ENCODE measurements at places on chromosomes 16 and 17. TPM values are rescaled to one million over a fixed set of nuclear protein-coding genes. Genes with fewer than 3 reads are reported as not detected.

GRCh38 chr16:177981-178667 is 1.6 kb downstream of the HBA1 start:
- H3K27me3 ChIP-seq = peaks cover 47% of the 10 kb centered on the region
- H3K36me3 ChIP-seq = no peaks in the 10 kb centered on the region
- no peak for DNase-seq
- H3K4me1 ChIP-seq = peaks cover 18% of the 10 kb centered on the region
- H3K4me3 ChIP-seq = no peak overlapping the region
- no peak overlapping the region for H3K27ac ChIP-seq

GRCh38 chr17:71063127-71063526 is 893.8 kb downstream of the KCNJ2 start:
- no peaks in the 10 kb centered on the region for H3K36me3 ChIP-seq
- no peaks in the 10 kb centered on the region for H3K4me1 ChIP-seq
- H3K27me3 ChIP-seq = no peaks in the 10 kb centered on the region
- no peak overlapping the region for H3K27ac ChIP-seq
- DNase-seq = no peak
- no peak overlapping the region for H3K4me3 ChIP-seq

- H3K36me3 ChIP-seq = peaks cover 11% of the 10 kb centered on the region
- DNase-seq = no peak
- no peak overlapping the region for H3K27ac ChIP-seq
- no peaks in the 10 kb centered on the region for H3K27me3 ChIP-seq
These were observed 36.7 kb downstream of the SPAG9 start for GRCh38 chr17:51083981-51084380.

DNA sequence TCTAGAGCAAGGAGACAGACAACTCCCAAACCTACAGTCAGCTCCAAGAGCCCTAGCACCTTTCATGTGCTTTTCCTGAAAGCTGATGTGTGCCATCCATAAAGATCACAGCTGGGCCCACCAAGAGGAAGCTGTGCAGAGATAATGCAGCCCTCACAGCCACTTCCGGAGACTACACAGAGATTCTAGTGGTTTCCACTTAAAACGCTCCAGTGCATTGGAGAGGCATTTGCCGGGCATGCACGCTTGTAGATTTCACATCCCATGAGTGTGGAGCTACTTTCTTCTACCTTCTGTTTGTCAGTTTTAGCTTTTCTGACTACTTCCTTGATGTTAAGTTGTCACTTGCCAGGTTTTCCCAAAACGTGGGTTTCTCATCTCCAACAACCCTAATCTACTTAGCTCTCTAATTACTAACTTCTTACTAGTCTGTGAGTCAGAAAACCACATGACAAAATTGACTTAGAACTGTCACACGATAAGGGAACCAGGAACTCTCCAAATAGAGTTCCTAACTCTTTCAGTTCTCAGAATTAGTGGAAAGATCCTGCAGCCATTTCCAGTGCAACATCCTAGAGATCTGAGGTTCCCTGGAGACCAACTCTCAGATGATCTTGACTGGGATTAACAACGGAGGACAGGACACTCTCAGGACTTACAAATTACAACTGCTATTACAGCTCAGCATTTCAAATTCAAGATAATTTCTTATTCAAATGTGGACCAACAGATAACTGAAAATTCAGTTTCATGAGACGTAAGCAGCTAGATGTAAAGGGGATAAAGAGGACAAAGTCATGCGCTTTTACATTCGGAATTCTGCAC is 28.6 kb downstream of the PMP22 start:
- peaks cover 12% of the 10 kb centered on the region for H3K27me3 ChIP-seq
- no peak overlapping the region for H3K4me3 ChIP-seq
- no peak for DNase-seq
- peaks cover 9% of the 10 kb centered on the region for H3K4me1 ChIP-seq

GRCh38 chr16:68718590-68718989 is 18.5 kb upstream of the CDH1 start:
- no peak overlapping the region for H3K4me3 ChIP-seq
- H3K4me1 ChIP-seq = peaks cover 4% of the 10 kb centered on the region
- DNase-seq = no peak
- no peak overlapping the region for H3K27ac ChIP-seq
- no peaks in the 10 kb centered on the region for H3K27me3 ChIP-seq
- no peaks in the 10 kb centered on the region for H3K36me3 ChIP-seq

- no peak for DNase-seq
- no peaks in the 10 kb centered on the region for H3K27me3 ChIP-seq
- H3K27ac ChIP-seq = no peak overlapping the region
- H3K36me3 ChIP-seq = no peaks in the 10 kb centered on the region
These were observed 510.9 kb downstream of the KCNJ18 start for GRCh38 chr17:22203208-22203715.

- H3K27ac ChIP-seq = no peak overlapping the region
- no peaks in the 10 kb centered on the region for H3K36me3 ChIP-seq
- H3K27me3 ChIP-seq = no peaks in the 10 kb centered on the region
- no peak for DNase-seq
These were observed 863.5 kb downstream of the KCNJ2 start for GRCh38 chr17:71032746-71033273.

GRCh38 chr16:53545433-53545832 is 42.4 kb upstream of the AKTIP start:
- peak; percentile 35 for DNase-seq
- H3K4me3 ChIP-seq = no peak overlapping the region
- peaks cover 29% of the 10 kb centered on the region for H3K4me1 ChIP-seq

GRCh38 chr17:39134878-39135277 is 16.6 kb downstream of the PLXDC1 start:
- no peaks in the 10 kb centered on the region for H3K36me3 ChIP-seq
- no peaks in the 10 kb centered on the region for H3K4me1 ChIP-seq
- H3K4me3 ChIP-seq = no peak overlapping the region
- H3K27ac ChIP-seq = no peak overlapping the region

The NPW gene
- total RNA-seq = 0.65 TPM

DNA sequence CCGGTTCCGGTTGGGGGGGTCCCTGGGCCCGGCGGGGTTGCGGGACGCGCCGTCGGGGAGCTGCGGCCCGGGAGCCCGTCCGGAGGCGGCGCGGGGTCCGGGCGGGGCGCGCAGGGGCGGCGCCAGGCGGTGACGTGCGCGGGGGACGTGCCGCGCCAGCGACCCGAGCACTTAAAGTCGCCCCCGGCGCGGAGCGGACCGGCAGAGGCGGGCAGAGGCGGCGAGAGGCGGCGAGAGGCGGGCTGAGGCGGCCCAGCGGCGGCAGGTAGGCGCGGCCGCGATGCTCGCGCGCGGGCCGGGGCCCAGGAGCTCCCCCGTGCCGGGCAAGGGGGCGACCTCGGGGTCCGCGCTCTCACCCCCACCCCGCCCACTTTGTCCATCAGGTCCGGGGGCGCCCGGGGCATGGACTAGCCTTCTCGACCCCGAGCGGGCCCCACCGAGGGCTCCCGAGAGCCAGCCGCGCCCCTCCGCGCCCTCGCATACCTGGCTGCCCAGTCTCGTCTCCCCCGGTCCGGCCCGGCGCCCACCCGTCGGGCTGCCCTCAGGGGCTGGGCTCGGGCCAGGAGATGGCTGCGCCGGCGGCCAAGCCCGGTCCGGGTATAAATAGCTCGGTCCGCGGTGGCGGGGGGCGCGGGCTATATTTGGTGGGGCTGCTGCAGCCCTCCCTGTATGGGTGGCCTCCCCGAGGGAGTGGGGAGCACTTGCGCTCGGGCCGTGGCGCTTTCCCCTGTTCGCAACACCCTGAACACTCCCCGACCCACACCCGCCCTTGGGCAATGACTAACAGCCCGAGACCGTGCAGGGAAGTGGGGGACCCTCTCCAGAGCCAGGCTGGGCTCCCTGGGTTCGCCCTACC is at the start of gene SLC16A3:
Gene SLC16A3, plus strand, starts transcription at position 201 of the 856 bp plus-strand sequence. CDS start 6,967 bp downstream, outside the sequence.
- H3K27me3 ChIP-seq = no peaks in the 10 kb centered on the region
- peak; percentile 76 for DNase-seq
- H3K4me3 ChIP-seq = peak within 1 kb of the TSS; percentile 91
- peaks cover 21% of the 10 kb centered on the region for H3K4me1 ChIP-seq
- H3K27ac ChIP-seq = peak within 1 kb of the TSS; percentile 90
- peaks cover 12% of the 10 kb centered on the region for H3K36me3 ChIP-seq

The KRTAP2-1 gene
- total RNA-seq = not detected

The GLP2R gene
- total RNA-seq = not detected

DNA sequence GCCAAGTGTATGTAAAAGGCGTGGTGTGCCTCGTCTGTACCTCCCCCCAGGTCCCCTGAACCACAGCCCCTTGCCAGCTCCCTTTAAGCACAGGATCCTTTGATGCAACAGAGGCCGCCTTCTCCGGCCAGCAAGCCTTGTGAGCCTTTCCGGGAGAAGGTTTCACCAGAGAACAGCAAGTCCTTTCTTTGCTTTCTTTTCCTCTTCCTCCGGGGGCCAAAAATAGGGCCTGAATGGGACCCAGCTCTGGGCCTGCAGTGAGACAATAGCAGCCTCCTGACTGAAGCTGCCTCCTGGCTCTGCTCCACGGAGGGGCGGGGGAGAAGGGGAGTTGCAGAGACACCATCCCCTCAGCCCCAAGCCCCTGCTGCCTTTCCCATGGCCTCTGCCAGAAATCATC is 9.0 kb downstream of the ADGRG1 start:
- no peaks in the 10 kb centered on the region for H3K36me3 ChIP-seq
- H3K4me3 ChIP-seq = no peak overlapping the region
- no peak for DNase-seq
- no peak overlapping the region for H3K27ac ChIP-seq
- H3K27me3 ChIP-seq = peaks cover 41% of the 10 kb centered on the region

DNA sequence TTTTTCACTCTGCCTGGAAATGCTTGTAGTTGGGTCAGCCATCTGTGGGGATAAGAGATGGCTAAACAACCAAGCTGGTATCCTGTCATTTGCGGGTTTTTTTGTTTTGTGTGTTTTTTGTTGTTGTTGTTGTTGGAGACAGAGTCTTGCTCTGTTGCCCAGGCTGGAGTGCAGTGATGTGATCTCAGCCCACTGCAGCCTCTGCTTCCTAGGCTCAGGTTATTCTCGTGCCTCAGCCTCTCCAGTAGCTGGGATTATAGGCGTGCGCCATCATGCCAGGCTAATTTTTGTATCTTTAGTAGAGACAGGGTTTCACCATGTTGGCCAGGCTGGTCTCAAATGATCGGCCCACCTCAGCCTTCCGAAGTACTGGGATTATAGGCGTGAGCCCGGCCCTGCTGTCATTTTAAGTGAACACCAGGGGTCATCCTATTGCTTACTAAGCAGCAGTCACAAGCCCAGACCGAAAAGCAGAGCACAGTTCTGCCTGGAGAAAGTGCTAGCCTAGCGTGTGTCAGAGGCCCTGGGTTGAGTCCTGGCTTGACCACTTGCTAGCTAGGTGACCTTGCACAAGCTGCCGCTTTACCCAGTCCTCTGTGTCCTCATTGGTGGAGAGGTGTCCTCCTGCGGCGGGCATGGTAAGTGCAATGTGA is 4.6 kb downstream of the SMCR8 start:
- H3K27ac ChIP-seq = no peak overlapping the region
- H3K36me3 ChIP-seq = peaks cover 48% of the 10 kb centered on the region
- H3K4me1 ChIP-seq = peaks cover 54% of the 10 kb centered on the region
- DNase-seq = no peak
- H3K4me3 ChIP-seq = no peak overlapping the region

The SLC12A3 gene
- not detected for total RNA-seq

- H3K27ac ChIP-seq = no peak overlapping the region
- no peaks in the 10 kb centered on the region for H3K36me3 ChIP-seq
- no peaks in the 10 kb centered on the region for H3K27me3 ChIP-seq
These were observed 875.2 kb upstream of the EEF2KMT start for GRCh38 chr16:5972747-5973146.

DNA sequence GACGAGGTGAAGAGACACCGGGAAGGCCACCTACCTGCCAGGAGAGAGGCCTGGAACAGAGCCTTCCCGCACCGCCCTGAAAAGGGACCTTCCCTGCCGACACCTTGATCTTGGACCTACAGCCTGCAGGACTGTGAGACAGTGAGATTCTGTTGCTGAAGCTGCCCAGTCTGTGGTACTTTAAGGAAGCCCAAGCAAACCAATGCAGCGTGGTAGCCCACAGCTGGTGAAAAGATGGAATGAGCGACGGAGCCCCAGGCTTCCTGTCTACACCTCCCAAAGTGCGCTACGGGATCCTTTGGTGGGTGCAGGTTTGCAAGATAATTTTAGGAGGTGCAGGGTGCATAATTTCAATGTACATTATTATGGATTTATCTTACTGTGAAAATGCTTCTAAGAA is 33.9 kb downstream of the TNFRSF13B start:
- H3K4me3 ChIP-seq = no peak overlapping the region
- peaks cover 4% of the 10 kb centered on the region for H3K27me3 ChIP-seq
- no peaks in the 10 kb centered on the region for H3K4me1 ChIP-seq
- no peak for DNase-seq
- H3K27ac ChIP-seq = no peak overlapping the region
- H3K36me3 ChIP-seq = no peaks in the 10 kb centered on the region

The CCL1 gene
- total RNA-seq = 4.8 TPM

- H3K27ac ChIP-seq = no peak overlapping the region
- DNase-seq = no peak
- no peaks in the 10 kb centered on the region for H3K36me3 ChIP-seq
- no peaks in the 10 kb centered on the region for H3K4me1 ChIP-seq
These were observed 334.8 kb upstream of the HSBP1 start for GRCh38 chr16:83472776-83473501.

DNA sequence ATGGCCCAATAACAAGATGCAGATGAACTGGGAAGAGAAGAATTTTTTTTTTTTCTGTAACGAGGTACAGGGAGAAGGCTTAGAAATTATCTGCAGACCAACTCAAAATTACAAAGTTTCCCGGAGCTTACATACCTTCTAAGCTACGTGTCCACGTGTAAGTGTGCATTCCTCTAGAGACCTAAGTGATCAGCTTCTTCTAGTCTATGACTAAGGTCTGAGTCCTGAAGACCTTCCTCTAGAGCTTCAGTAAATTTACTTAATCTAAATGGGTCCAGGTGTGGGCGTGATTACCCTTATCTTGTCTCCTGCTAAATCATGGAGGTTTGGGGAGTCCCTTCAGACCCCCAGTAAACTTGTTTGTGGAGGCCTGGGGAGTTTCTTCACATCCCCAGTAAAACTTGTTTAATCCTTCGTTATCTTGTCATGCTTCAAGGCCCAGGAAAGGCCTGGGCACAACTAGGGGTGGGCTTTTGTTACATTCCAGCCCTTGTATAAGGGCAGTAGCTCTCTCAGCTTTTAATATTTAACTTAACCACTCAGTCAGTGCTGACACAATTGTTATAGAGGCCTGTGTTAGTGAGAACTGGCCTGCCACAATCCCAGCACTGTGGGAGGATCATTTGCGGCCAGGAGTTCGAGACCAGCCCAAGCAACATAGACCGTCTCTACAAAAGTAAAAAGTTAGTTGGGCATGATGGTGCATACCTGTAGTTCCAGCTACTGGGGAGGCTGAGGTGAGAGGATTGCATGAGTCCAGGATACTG is 342.3 kb downstream of the SNX29 start:
- H3K27me3 ChIP-seq = no peaks in the 10 kb centered on the region
- no peaks in the 10 kb centered on the region for H3K4me1 ChIP-seq
- H3K4me3 ChIP-seq = no peak overlapping the region
- DNase-seq = no peak
- no peak overlapping the region for H3K27ac ChIP-seq

DNA sequence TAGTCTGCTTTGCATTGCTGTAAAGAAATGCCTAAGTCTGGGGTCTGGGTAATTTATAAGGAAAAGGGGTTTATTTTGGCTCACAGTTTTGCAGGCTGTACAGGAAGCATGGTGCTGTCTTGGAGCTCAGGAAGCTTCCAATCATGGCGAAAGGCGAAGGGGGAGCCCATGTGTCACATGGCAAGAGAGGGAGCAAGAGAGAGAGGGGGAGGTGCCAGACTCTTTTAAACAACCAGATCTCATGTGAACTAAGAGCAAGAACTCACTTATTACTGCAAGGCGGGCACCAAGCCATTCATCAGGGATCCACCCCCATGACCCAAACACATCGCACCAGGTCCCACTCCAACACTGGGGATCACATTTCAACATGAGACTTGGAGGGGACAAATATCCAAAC is 148.2 kb upstream of the HS3ST2 start:
- H3K4me1 ChIP-seq = no peaks in the 10 kb centered on the region
- DNase-seq = no peak
- no peak overlapping the region for H3K27ac ChIP-seq
- H3K4me3 ChIP-seq = no peak overlapping the region

The CDH11 gene
- not detected for total RNA-seq

The TEKT5 gene
- not detected for total RNA-seq

The ASPHD1 gene
- total RNA-seq = 0.15 TPM

The EVPLL gene
- not detected for total RNA-seq
